ENCODE measurements at places on chromosomes 4 and X. TPM values are rescaled to one million over a fixed set of nuclear protein-coding genes. Genes with fewer than 3 reads are reported as not detected.

GRCh38 chrX:3584415-3584996 is 128.9 kb downstream of the PRKX start:
- H3K27me3 ChIP-seq = peaks cover 7% of the 10 kb centered on the region
- H3K27ac ChIP-seq = no peak overlapping the region
- no peak for DNase-seq
- H3K36me3 ChIP-seq = no peaks in the 10 kb centered on the region

DNA sequence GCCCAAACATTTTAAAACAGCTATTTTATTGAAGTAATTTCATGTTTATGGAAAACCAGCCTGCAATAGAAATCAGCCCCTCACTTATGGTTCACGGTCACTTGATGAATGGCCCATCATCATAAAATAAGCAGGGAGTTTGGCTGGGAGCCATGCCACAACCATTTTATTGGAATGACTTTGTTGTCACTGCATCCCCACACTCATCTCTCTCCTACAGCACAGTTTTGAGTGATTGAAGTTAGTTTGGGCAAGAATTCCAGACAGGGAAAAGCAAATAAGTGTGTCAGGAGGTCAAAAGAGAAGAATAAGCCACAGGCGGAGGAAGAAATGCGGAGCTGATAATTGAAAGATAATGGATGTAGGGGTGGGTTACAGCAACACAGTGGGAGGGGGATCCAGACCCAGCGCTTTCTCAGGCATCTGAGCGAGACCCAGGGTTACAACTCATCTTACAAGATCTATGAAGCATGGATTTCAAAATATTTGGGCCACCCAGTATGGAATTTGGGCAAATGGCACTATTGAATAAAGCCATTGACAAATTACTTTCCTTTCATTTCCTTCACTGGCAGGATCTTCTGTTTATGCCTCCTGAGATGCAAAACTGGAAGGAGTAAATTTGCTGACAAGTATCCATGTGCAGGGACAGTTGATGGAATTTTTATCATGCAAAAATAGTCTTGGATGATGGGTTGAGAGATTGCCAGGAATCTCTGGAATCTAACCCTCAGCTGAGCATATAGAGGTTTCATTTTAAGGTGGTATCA is 100.8 kb downstream of the SHROOM3 start:
- DNase-seq = no peak
- peak overlapping the region; percentile 53 for H3K27ac ChIP-seq
- no peaks in the 10 kb centered on the region for H3K27me3 ChIP-seq

GRCh38 chr4:188201851-188202250 is 62.6 kb downstream of the TRIML1 start:
- no peak for DNase-seq
- H3K36me3 ChIP-seq = no peaks in the 10 kb centered on the region
- H3K27me3 ChIP-seq = no peaks in the 10 kb centered on the region
- no peak overlapping the region for H3K4me3 ChIP-seq

GRCh38 chr4:48341776-48342605 is 662 bp downstream of the SLAIN2 start:
- no peaks in the 10 kb centered on the region for H3K36me3 ChIP-seq
- H3K4me1 ChIP-seq = peaks cover 70% of the 10 kb centered on the region
- no peaks in the 10 kb centered on the region for H3K27me3 ChIP-seq
- peak; percentile 79 for DNase-seq
- peak overlapping the region; percentile 99 for H3K27ac ChIP-seq

GRCh38 chrX:68694435-68695205 is 47.2 kb downstream of the STARD8 start:
- DNase-seq = no peak
- H3K27me3 ChIP-seq = peaks cover 2% of the 10 kb centered on the region
- H3K4me3 ChIP-seq = peak overlapping the region; percentile 66

DNA sequence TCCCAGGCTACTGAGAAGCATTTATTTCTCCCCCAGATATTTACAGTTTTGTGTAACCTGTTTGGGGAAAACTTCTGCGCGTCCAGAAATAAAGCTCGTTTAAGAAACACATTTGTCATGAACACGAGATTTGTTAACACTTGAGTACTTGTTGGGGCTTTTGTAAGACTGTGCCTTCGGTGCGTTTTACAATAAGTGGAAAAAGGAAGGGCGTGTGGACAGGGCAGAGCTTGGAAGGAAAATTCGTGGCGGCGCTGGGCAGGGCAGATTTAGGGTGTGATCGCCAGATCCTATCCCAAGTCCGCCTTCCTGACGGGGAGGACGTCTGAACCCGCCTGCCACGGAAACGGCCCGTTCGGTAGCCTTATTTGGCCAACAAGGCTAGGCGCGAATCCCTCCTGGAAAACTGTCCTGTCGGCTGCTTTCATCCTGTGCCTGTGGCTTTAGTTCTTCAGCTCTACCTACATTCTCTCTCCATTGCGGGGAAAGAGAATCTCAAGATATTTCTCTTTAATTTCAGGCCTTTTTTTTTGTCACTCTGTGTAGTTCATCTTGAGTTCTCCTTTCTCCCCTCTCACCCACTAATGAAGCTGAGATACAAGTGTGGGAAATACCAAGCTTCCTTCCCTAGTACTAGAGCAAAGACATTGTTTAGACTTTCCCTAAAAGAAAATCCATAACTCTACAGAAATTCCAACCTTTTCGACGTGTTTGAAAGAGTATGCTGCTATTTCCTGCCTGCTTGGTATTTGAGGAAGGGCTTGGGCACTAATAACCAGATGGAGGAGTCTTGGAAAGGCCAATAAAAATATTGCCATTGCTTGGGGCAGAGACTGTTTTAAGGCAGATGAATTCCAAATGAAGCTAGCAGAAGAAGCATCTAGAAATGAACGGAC is 982 bp downstream of the PDLIM5 start:
- peaks cover 42% of the 10 kb centered on the region for H3K4me1 ChIP-seq
- H3K27ac ChIP-seq = peak overlapping the region; percentile 93
- peak; percentile 57 for DNase-seq

Gene PFKFB1
- 1.1 TPM for total RNA-seq

Measured in mesothelial cell of epicardium (in vitro differentiated cells).